ENCODE measurements at places on chromosomes 6 and 20.

- no peak for DNase-seq
Measured at GRCh38 chr20:37945091-37945547, 42.2 kb downstream of the VSTM2L start.

DNA sequence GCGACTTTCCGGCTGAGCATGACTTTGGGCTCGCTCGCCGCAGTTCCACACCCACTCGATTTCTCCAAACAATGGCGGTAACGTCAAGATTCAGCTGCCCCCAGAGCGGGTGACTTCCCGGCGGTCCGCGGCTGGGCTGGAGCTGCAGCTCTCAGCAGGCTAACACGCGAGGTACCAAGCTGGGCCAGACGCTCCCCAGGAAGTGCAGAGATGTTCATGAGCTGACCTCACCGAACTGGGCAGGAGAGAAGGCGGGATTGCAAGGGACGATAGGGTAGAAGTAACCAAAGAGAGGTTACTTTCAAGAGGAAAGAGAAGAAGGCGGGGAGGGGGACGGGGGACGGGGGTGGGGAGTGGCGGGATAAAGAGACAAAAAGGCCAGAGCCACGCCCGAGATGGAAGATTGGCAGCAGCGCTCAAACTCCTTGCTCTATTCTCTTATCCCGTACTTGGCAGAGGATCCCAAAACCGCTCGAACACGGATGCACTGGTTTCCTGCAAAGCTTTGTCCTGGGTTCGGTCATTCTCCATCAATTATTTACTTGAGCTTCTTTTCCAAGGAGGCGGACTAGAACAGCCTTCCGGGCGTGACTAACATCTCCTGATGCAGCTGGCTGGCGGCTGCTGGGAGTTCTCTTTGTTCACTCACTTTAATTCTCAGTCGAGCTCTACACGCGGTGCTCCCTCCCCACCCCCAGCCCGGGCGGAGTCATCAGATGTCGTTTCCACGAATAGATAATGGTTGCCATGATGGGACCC lies at the start of gene MTCL3:
Gene MTCL3 (minus strand): TSS at position 626 of the 759 bp plus-strand sequence.
- peak; percentile 87 for DNase-seq

DNA sequence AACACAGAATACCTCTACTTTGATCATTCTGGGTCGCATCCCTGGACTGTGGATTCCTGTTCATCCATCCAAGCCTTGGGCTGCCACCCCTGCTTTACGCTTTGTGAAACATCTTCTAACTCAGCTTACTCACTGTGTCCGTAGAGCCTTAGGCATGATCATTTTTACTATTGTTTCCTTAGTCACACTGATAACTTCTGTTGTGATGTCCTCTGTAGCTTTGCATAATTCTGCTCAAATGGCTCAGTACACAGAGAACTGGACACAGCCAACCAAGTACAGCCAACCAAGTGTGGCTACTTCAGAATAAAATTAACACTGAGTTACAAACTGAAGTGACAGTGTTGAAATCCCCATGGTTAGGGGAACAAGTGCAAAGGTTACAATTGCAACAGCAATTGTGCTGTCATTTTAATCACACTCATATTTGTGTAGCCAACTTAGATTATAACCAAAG lies 8.6 kb upstream of the FKBP1A start:
- no peak for DNase-seq

GRCh38 chr6:117985916-117986315 lies 78.9 kb downstream of the SLC35F1 start:
- no peak for DNase-seq

DNA sequence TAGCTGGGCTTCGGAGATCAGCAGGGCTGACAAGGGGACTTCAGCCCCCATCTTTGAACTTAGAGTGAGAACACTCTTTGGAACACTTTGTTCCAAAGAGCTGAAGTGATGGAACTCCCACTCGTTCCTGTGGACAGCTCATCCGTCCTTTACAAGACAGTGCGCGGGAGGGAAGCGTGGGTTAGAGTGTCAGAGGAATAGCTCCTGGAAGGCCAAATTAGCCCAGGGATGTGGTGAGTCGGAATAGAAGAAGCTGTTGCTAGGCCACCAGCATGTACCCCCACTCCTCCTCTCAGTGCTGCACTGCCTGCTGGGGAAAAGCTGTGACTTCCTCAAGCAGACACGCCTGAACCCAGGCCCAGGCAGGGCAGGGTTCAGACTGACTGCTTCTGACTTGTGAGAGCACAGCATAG lies 1.7 kb downstream of the SDCBP2 start:
- DNase-seq: no peak

GRCh38 chr6:13672904-13673303 lies 38.7 kb downstream of the RANBP9 start:
- no peak for DNase-seq

DNA sequence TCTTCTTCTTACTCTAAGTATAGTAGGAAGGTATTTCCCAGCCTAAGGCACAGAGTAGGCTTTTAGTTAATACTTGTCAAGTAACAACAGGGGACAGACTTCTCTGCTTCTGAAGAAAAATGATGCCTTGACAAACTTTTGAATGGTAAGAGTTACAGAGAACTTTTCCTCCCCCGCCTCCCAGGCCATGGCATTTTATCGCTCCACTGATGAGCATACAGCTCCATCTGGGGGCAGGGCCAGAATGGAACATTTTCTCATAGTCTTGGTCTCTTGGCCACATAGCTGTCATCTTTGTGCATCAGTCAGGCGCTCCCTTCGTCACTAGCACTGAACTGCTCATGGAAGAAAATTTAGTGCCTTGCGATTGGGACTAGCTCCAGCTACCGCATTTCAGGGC lies 1066.8 kb upstream of the CITED2 start:
- no peak for DNase-seq

- no peak for DNase-seq
Measured at GRCh38 chr20:16955971-16956370, 207.8 kb downstream of the OTOR start.

DNA sequence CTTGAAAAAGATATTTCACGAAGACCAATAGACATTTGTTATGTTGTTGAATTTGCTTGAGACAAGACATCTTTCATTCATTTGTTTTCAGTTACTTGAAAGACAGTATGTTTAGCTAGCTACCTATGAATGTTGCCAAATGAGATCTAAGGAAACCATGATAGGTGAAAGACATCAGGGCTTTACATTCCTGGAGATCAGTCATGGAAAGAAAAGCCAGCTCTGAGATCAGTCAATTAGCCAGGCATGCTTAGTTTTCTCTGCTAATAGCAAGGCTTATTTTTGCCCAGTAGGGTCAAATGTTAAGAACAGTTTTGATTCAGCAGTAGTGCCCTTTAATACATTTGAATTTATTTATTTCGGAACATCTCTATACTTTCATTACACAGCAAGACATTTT lies 116.5 kb upstream of the EDN1 start:
- DNase-seq: no peak

- DNase-seq: no peak
Measured at GRCh38 chr6:15313367-15313766, 67.5 kb downstream of the JARID2 start.

DNA sequence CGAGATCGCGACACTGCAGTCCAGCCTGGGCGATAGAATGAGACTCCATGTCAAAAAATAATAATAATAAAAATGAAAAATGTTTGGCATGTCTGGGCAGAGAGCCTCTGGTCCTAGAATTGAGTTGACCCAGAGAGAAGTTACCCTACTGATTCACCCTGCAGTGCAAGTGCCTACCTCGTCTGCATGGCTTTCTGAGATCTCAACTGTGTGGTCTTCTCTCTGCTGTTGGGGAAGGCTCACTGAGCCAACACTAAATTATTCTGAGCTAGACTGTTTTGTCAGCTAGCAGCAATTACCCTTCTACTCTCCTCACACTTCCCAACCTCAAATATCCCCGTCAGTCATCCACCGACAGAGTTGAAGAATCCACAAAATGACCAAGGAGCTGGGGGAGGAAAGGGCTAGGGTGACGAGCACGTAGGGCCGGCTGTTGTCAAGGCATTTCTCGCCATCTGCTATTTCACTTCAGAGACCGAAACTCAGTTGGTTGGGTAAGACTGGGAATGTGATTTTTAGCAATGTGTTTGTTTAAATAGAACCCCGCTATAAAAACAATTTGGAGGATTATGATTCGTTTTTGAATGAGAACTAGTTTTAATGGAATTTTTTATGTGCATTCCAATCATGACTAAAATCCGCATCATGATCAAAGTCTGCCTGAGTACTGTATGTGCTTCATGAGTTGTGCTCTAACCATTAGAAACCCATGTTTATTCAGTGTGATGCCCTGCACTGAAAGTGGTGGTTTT lies 9.4 kb downstream of the MAS1 start:
- DNase-seq: no peak

DNA sequence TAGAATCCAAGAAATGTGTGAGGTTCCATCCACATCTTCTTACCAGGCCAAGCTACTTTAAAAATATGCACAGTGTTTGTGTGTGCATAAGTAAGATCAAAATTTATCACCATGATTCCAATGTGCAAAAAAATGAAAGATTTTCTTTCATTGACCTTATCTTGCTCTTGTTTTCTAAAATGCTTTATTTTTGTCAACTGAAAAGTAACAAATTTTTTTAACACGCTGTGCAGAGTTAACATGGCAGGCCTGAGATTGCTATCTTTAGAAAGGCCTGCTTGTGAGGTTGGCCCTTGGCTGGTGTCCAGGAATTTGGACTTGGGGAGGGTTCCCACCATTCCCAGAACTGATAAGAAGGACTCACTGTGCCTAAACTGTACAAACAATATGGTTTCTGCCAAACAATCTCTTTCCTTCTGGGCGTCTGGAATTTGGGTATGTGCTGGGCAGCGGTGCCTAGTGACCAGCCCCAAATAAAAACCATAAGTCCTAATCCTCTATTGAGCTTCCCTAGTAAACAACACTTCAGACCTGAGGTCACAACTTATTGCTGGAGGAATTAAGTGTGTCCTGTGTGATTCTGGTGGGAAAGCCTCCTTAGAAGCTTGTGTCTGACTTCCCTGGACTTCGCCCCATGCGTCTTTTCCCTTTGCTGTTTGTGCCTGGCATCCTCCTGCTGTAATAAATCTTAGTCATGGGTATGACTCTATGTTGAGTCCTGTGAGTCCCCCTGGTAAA lies 19.8 kb upstream of the MYLIP start:
- no peak for DNase-seq

DNA sequence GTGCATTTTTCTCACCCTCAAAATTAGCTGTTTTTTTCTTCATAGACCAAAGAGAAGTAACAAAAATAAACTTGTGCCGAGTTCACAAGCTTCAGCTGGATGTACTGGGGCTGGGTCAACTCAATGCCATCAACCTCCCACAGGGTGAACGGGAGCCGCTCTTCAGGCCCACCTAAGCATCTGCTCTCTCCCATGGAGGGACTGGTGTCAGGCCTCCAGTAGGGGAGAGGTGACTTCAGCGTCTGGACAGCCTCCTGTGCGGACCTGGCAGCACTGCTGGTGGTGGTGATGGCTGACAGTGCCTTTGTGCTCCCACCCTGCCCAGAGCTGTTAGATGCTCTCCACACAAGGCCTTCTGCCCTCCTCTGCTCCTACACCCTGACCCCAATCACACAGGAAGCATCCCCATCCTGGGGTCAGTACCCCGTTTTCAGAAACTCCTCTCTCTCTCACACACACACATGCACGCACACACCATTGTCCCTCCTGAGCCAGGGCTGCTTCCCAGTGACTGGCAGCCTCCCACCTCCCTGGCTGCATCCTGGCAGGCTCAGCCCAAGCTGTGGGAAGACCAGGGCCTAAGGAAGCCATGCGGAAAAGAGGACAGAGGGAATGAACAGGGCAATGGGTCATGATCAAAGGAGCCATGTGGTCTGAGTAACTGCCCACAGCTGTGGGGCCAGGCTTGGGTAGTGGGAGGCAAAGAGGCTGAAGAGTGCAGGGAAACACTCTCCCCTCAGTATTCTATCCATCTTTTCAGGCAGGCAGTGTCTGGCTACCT lies 17.7 kb downstream of the CST8 start:
- DNase-seq: no peak

DNA sequence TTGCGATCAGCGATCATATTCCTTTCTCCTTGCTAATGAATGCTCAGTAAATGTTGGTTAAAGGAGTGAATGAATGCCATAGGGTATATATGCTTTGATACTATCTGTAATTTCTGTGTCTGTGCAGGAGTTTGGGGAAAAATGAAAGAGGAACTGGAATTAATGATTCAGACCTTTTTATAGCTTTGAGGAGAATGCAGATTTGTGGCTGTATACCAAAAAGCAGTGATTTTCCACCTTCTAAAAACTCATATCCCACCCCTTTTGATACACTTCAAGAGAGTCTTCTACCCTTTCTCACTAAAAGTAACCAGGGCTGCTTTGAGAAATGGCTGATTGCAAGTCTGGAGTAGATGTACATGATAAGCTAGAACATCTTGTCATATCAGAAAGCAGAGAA lies 26.6 kb upstream of the SUMO4 start:
- no peak for DNase-seq

- no peak for DNase-seq
Measured at GRCh38 chr6:157987788-157988699, 6.4 kb downstream of the SYNJ2 start.

DNA sequence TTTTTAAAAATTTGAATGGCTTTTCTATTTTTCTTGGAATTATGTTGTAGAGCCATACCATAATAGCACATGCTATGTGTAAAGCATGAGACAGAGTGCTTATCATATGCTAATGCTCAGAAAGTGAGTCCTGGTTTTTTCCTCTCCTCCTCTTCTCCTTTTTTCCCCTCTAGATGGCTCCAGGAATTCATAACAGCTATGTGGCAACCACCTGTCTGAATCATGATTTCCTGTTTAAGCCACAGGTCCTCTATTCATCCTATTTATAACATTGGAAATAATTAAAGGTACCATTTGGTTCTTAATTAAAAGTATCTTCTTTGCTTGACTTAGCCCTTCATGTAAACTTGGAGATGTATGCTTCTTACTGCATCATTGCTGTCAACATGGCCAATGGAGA lies 260.0 kb upstream of the MAP3K7 start:
- no peak for DNase-seq

DNA sequence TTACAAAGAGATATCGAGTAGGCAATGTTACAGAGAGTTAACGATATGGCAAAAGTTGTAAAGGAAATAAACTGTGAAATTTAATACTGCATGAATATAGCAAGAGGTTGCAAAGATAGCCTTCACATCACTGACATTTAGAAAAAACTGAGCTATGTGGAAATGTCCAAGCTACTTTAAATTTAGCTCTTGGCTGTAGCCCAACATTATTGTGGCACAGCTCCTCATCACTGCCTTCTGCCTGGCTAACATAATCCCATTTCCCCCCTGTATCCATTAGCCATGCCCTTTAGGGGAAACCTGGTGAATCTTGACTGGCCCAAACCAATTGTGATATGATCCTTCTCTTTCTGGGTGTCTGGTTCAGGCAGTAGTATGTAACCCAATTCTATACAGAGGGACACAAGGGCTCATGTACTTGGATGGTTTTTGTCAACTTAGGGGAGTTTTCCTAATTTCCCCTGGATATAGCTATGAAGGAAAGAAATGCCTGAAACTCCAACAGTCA lies 115.4 kb downstream of the PFDN4 start:
- DNase-seq: no peak

- no peak for DNase-seq
Measured at GRCh38 chr6:42454428-42454791, 2.7 kb upstream of the TRERF1 start.
